ENCODE measurements at places on chromosomes 3 and 15. TPM values are rescaled to one million over a fixed set of nuclear protein-coding genes. Genes with fewer than 3 reads are reported as not detected.

Gene COLQ
- 0.93 TPM for total RNA-seq

Gene DLL4
- total RNA-seq, result 24.1 TPM

Gene FLNB
- 440 TPM for total RNA-seq

Gene GPR87
- not detected for total RNA-seq

Gene LRTM1
- total RNA-seq, result not detected

Data from mammary microvascular endothelial cell (primary cell).